ENCODE measurements at places on chromosomes 2 and 18.

DNA sequence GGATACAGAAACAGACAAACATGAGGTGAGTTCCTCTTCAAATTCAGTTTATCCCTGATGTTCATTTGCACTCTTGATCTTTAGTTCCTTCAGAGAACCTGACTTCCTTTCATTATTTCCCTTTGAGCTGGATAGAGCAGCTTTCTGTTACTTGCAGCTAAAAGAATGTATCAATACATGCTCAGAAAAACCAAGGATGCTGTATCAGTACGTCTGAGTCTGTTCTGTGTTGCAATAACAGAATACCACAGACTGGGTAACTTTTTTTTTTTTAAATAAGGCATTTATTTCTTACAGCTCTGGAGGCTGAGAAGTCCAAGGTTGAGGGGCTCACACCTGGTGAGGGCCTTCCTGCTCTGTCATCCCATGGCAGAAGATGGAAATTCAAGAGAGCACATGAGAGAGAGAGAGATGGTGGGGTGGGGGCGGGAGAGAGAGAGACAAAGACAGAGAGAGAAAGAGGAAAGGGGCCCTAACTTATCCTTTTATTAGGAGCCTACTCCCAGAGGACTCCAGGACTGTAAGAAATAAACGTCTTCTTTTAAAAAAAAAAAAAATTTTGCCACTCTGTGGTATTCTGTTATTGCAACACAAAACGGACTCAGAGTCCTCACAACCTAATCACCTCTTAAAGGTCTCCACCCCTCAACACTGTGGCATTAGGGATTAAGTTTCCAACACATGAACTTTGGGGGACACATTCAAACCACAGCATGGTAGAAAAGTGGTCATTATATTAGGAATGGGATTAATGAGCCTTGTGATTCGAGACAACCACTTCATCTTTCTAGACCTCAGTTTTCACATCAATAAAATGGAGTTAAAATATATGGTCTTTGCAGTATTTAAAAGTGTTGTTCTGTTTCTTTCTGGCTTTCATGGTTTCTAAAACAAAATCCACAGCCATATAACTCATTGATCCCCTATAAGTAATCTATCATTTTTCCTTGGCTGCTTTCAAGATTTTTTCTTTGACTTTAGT lies 18.4 kb upstream of the SELENOI start:
- DNase-seq = peak; percentile 32

DNA sequence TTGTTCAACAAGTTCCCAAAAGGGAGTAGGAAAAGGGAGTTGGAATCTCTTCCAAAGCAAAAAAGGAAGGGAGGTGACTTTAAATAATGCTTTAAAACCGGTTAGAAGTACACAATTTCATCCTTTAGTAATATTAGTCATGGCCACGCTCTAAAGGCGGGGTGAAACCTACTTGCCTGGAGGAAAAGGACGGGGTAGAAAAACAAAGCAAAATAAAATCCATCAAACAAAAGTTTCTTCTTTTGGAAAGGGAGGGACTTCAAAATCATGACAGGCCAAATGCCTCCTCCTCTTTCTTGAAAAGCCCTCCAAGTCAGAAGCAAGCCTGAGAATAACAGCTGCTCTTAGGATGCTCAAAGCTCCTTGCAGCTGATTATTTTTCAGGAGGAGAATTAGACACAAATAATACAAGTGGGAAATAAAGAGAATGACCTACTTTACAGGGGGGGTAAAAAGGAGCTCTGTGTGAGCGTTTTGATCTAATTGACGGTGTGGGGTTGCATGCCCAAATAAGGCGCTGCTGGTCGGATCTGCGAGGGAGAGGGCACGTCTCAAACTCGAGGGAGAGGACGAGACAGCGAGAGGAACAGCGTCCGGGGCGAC lies 1.8 kb upstream of the NPAS2 start:
- peak; percentile 53 for DNase-seq

DNA sequence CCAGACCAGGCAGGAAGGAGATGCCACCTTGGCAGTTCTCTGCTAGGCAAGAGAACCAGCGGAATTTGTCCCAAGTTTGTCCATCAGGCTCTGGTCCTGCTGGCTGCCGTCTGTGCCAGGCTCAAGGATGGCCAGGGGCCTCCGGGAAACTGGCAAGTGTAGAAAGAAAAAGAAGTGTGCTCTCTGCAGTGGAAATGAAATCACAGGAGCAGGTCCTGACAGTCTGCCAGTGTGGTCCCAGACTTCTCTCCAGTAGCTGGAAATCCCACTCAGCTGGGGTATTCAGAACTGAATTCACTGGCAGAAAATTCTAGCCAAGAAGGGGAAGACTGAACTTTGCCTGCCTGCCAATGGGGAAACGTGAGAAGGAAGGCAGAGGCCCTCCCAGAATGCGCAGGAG lies 91.0 kb downstream of the STPG4 start:
- DNase-seq = no peak

DNA sequence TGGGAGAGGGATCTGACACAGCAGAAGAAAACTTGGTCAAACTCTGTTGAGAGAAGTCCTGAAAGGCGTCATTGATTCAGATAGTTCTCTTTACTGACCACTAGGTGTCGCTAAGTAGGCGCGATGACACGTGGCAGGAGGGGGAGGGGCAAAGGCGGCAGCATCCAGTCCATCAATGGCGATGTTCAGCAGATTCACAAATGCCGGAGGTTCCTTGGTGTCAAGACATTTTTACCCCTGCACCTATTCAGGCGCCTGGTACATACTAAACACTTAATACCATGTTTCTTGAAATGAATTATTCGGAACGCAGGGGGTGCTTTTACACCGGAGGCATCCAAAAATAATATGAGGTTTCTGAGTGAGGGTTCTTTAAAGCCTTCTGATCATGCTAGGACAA lies 3.0 kb upstream of the PLEK start:
- peak; percentile 83 for DNase-seq

DNA sequence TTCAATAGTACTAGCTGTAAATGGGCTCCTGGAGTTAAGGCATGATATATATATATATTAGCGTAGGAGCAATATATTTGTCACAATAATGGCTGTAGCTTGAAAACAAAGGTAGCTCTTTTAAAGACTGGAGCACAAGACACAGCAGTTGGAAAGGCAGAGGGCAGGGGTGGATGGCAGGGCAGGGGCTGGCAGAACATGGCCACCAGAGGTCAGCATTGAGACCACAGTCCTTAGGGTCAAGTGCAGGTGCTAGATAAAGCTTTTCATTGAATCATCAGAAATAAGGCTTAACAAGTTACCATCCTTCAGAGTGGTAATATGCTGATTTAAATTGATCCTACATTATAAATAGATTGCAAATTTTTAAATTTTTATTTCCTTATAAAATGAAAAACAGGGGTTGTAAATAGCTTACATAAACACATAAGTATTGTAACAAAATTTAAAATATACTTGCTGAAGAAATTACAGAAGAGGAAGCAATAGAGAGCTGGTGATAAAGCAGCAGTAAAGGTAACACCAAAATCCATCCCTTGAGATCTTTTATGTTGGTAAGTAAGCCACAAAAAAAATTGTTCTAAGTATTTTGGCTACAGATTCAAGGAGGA lies 161.2 kb upstream of the PIEZO2 start:
- DNase-seq = peak; percentile 76

Data from ELR (cell line).